ENCODE measurements at places on chromosomes 16 and 17.

DNA sequence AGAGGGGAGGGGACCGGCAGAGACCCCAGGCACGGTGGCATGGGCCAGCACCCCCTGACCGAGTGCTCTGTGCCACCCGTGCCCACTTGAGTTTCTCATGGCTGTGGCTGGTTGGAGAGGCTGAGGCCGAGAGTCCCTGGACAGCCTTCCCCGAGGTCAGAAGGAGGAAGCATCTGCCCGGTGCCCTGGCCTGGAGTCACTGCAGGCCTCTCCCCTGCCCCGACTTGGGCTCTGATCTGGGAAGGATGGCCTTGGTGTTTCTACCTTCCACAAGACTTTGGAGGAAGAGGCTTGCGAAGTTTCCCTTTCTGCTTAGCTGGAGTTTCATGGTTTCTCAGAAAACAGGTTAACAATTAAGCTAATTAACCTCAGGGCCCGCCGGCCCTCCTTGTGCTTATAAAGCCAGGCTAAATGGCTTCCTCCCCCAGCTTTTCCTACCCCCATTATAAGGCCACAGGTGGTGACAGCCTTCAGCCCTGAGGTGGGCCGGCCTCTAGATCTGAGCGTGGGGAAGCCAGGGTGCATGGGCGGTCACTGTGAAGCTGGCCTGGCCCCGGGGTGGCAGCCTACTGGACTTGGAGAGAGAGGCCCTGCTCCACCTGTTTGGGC is 17.3 kb downstream of the LLGL2 start:
- no peak for DNase-seq

GRCh38 chr16:73066331-73066926 is 18.5 kb upstream of the ZFHX3 start:
- no peak for DNase-seq

GRCh38 chr17:75457047-75457654 is 716 bp downstream of the TMEM94 start:
- no peak for DNase-seq

DNA sequence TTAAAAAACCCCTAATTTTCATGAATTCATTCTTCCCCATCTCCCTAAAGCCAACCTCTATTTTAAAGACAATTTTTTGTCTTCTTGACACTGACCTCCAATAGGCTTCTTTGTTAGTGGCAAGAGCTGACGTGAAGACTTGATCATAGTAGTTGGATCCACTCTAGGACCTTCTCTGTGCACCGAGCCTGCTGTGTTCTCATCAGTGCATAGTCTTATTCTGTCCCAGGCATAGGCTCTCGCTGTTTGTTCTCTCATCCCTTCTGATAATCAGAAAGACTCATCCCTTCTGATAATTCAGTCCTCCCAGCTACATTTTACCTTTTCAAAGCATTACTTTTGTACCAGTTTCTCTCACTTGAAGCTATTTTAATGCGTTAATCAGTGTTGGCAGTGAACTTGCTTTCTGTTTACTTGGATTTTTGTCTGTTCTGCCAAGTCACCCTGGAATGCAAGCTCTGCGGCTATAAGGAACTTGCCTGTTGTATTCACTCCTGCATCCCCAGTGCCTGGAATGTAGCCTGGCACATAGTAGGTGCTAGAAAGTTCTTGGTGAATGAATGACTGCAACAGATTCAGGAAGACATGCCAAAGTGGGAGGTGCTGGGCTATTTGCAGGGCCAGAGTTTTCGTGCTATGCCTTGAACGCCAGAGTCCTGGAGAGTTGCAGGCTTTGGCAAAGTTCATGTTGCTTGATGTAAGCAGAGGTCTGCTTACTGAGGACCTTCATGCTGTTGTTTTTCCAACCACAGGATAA is 147.6 kb upstream of the MPHOSPH6 start:
- DNase-seq, result no peak

- no peak for DNase-seq
These were observed 2.4 kb upstream of the TTLL6 start for GRCh38 chr17:48819466-48819865.

DNA sequence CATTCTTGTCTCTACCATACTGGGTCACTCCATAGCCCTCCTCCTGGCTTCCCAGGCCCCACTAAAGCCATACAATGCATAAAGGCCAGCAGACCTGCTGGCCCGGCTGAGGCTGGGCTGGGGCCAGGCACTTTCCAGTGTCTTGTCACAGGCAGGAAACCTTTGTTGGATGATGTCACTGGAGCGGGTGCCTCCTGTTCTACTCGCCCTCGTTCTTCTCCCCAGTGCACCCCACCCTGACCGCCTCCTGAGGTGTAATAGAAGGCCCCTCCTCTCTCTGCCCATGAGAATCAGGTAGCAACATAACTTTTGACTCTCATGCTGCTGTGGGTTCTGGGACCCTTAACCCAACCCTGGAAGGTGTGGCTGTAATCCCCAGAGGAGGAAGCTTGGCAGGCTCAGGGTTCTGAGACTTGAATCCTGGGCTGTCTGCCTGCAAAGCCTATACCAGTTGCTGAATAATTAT is 54.2 kb upstream of the IL34 start:
- DNase-seq, result no peak

DNA sequence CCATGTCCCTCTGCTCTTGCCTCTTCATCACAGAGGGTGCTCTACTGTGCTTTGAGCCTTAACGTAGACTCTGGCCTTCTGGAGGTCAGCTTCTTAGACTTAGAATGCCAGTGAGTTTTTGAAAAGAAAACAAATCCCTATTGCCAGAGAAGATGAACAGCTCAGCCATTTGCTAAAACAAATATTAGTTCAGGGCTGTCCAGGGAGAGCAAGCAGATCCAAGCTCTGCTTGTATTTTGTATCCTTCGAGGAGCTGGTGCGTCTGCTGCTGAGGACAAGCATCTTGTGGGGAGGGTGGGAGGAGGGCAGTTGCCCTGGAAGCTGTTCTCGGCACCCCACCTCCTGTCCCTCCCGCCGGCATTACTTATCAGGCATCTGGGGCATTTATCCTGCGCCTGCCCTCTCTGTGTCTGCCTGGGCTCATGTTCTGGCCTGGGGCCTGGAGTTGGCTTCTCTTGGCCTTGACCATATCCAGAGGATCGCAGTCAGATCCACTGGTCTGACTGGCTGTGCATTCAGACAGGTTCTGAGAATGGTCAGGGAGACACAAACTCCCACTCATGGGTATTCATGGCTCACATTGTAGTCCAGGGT is 173.1 kb upstream of the NLRP1 start:
- no peak for DNase-seq

GRCh38 chr17:1588821-1589585 is 26.4 kb upstream of the PITPNA start:
- no peak for DNase-seq

GRCh38 chr17:66713533-66714042 is 121.3 kb upstream of the CACNG5 start:
- DNase-seq, result no peak

DNA sequence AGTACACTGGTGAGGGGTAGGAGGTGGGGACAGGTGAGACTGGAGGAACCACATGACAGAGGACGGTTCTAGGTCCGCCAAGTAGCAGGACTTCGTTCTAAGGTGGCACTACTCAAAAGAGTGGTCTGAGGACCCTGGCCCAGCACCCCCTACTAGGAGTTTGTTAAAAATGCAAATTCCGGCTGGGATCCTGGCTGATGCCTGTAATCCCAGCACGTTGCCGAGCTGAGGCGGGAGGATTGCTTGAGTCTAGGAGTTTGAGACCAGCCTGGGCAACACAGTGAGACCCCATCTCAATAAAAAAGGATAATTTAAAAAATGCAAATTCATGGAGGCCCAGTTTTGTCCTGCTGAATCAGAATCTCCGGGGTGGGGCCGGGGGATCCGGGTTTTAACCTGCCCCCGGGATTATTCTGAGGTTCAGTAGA is 59.1 kb downstream of the WSB1 start:
- no peak for DNase-seq

GRCh38 chr17:574061-574460 is 140.6 kb downstream of the VPS53 start:
- DNase-seq, result no peak

- no peak for DNase-seq
These were observed 28.3 kb upstream of the AATK start for GRCh38 chr17:81194225-81194760.

- DNase-seq, result no peak
These were observed 2.5 kb upstream of the MYH4 start for GRCh38 chr17:10471858-10472257.

- no peak for DNase-seq
These were observed at the start of gene EME2 for GRCh38 chr16:1772362-1772907. Gene EME2, plus strand, starts transcription at chr16:1772810. Its CDS starts 418 bp downstream, at chr16:1773228.

- no peak for DNase-seq
These were observed 57.3 kb downstream of the SLC6A2 start for GRCh38 chr16:55713103-55713502.

DNA sequence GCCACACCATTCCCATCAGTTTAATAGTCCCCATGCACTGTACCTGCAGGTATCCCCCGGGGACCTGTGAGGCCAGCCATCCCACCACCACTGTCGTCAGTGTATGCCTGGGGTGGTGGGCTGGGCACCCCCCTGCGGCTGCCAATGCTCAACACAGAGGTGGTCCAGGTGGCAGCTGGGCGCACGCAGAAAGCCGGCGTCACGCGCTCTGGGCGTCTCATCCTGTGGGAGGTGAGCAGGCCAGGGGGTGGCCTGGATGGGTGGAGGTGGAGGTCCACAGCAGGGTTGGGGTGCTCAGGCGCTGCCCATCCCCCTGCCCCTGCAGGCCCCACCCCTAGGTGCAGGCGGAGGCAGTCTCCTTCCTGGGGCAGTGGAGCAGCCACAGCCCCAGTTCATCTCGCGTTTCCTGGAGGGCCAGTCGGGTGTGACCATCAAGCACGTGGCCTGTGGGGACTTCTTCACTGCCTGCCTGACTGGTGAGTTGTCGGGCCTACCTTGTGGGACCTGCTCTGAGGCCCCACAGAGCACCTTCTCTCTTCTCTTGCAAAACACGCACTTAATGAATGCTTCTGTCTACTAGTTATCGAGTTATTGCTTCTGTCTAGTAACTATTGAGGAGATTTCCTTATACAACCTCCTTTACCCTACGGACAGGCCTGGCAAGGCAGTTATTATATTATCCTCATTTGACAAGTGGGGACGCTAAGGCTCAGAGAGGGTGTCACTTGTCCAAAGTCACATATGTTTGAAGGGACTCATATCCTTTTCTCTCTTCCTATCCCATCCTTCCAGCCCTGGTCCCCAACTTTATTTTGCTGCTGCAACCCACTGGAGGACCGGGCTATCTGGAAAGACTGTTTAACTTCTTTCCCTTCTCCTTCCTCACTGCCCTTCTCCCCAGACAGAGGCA is 5.8 kb upstream of the TRAF4 start:
- no peak for DNase-seq

DNA sequence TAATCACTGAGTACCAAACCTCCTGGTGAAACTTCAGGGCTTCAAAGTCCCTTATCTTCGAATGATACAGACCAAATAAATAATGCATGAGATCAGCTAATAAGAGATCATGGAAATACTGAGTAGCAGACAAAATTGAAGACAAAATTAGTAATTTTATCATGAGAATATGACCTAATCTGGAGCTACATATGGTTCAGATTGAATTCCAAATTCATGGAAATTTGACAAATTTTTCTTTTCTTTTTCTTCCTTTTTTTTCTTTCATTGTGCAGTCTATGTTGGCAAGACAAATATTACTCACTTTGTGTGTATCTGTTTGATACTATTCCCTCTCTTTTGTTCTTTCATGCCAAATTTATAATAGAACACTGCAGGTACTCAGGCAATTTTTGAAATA is 218.1 kb upstream of the KCNJ16 start:
- DNase-seq, result no peak

DNA sequence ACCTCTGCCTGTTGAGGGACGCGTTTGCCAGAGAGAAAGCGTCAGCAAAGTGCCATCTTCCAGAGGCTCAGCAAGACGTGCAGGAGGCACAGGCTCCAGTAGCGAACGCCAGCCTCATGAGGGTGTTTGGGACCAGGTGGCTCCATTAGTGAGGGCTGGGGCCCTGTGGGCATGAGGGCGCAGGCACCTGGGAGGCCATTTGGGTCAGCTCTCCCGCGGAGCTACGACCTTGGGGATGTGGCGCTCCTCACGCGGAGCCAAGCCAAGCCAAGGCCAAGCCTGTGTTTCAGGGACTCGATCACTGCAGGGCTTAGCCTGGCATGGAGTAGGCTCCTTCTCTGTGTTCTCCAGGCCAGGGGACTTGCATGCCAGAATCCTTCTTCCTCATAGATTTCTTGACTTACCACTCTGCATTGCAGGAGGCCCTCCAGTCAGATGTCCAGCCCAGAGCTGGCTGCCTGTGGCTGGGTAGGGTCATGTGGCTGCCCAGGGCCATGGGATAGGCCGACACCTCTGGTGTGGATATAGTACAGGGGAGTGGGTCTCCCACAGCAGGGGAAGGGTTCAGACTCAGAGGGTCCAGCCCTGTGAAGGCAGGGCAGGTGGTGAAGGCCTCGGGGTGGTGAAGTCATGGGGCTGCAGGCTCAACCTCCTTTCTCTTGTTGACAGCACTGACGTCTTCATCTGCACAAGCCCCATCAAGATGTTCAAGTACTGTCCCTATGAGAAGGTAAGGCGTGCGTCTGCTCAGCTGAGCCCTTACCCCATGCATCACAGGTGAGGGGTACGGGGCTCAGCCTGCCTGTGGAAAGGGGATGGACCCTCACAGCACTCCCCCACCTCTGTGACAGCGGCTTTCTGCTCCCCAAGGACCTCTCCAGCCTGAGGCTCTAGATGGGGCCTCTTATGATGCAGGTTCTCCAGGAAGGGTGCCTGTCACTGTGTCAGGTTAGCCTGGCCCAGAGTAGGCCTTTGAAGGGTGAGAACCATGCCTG is 19.6 kb downstream of the NT5M start:
- no peak for DNase-seq

- DNase-seq, result no peak
These were observed 7.1 kb upstream of the CNP start for GRCh38 chr17:41959336-41960095.

- no peak for DNase-seq
These were observed 14.2 kb upstream of the CCL8 start for GRCh38 chr17:34305061-34305460.
